Central memory CD4-positive, alpha-beta T cell (primary cell): ENCODE measurements at places on chromosomes 6 and 20.

- DNase-seq: no peak
Measured at GRCh38 chr6:75524322-75524972, 30.8 kb upstream of the FILIP1 start.

- no peak for DNase-seq
Measured at GRCh38 chr6:135854799-135855198, 3.3 kb downstream of the PDE7B start.

DNA sequence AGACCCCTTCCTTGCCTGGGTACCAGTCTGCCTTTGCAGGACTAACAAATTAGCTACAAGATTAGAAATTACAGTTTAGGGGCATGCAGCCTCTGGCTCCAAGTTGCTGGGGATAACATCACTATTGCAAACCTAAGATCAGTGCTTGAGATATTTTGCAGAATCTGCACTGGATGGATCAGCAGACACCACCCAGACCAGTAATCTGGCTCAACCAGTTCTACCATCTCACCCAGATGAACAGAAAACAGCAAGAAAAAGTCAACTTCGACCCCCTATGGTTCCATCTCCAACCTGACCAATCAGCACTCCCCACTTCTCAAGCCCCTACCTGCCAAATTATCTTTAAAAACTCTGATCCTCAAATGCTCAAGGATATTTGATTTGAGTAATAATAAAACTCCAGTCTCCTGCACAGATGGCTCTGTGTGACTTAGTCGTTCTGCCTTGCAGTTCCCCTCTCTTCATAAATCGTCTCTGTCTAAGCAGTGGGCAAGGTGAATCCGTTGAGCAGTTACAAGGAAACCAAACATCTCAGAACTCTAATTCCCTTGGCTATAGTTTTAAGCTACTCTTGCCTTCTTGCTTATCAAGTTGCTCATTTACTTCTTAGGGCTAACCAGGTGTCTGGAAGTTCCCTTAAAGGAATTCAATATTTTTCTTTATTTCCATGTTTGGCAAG lies 16.1 kb upstream of the LMBRD1 start:
- DNase-seq: no peak

GRCh38 chr6:28209753-28210535 lies 15.1 kb upstream of the ZSCAN9 start:
- DNase-seq: no peak

DNA sequence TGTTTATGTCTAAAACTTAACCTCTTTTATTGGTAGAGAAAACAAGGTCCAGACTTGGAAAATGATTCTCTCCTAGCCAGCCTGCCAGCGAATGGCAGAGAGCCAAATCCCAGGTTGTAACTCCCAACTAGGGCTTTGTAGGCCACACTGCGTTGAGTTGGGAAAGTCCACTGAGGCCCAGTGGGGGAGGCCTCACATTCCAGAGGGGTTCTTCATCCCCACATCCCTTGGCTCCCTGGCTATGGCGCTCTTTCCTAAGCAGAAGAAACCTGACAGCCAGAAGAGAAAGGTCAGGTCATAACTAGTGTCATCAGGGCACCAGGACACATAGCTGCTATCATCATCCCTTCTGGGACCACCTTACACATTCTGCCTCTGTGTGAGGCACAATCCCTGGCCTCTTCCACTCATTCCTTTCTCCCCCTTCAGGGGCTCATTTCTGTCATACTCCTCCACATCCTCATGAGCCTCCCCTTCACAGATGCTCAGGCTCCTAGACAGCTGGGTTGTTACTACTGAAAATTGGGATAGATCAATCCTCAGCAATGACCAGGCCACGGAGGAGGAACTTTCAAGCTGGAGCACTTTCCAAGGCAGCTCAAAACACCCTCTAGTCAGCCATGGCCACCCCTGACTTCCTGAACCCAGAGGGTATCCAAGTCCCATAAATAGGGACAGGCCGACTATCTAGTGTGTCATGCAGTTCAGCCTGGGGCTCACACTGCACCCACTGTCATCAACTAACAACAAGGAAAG lies 48.6 kb downstream of the TCP11 start:
- DNase-seq: no peak

DNA sequence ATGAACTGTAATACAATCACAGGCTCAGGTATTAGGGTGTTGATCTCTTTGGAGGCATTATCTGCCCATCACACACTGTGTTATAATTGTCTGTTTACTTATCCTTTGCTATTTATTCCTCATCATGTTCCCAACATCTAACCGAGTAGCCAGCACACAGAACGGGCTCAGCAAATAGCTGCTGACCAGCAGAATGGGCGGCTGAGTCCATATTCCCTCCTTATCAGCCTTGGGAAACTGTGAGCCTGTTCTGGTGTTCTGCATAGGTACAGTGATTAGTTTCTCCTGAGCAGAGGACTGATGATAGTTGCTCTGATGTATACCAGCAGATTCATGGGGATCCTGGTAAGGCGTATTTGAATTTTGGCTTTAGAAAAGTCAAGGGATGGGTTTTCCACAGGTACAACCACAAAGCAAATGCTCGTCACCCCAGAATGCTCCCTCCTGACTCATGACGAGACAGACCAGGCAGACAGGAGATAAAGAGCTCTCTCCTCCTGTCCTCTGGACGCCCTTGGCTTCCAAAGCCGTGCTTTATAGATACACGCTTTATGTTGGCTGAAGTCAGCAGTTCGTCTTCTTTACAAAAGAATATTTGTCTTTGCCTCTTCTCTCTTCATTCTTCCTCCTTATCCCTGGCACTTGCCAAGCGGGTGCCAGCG lies 166.7 kb downstream of the TTLL2 start:
- DNase-seq: no peak

- DNase-seq: no peak
Measured at GRCh38 chr20:20333866-20334265, 34.0 kb upstream of the INSM1 start.

GRCh38 chr6:133544419-133544818 lies 303.3 kb downstream of the EYA4 start:
- DNase-seq: no peak

DNA sequence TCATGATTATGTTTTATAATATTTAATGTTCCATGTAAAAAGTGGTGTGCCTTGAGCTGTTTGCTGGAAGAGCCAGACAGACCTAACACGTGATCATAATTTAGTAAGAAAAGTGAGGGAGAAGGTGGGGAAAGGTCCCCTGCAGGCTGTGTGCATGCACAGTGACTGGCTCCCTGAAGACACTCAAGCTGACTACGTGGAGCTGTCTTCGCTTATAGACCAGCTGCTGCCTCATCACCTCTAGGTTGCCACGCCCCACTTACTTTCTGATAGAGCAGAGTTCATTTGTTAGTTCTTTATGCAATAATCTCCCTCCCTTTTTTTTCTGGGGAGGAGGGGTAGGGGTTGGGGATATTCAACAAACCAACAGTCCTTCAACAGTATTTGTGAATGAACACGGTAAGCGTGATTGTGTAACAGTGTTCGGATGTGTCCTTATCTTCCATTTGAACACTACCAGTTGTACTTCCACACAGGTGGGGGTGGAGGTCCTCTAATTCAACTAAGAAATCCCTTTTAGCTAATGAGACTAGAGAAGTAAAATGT lies 157.3 kb downstream of the BACH2 start:
- no peak for DNase-seq

- no peak for DNase-seq
Measured at GRCh38 chr6:111978532-111979149, 75.3 kb upstream of the CCN6 start.

DNA sequence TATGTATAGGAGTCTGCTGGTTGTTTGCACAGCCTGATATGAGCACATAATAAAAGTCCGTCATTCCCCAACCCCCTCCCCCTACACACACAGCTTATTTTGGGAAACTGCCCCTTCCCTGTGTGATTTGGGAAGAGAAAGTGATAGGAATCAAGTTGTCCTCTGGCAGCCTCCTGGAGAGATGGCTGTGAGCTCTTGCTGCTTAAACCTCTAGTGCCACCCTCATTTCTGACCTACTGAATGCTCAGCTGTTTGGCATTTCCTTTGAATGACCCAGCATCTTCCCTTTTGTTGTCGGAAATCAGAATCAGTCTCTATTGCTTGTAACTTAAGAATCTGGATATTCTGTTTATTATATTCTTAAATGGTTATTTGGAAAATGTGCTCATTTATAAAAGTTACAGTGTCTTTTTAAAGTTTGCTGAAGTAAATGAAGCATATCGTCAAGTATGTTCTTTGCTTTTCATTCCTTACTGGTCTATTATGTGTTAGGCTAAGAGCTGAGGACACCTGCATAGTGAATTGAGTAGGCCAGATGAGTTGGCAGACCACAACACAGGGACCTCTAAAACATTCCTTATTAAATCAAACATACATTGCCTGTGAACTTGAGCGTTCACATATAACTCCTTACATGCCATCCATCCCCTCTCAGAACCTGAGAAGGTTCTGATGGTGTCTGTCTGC lies 5.5 kb downstream of the RWDD2A start:
- no peak for DNase-seq

GRCh38 chr20:2872459-2873009 lies 747 bp upstream of the PTPRA start:
- peak; percentile 69 for DNase-seq
